Iris pigment epithelial cell (primary cell): ENCODE measurements at places on chromosomes 11 and 22.

- peak; percentile 18 for DNase-seq
These were observed 42.0 kb downstream of the MS4A2 start for GRCh38 chr11:60130496-60130895.

- peak; percentile 13 for DNase-seq
These were observed 1059.6 kb upstream of the RAG2 start for GRCh38 chr11:37657645-37658044.

DNA sequence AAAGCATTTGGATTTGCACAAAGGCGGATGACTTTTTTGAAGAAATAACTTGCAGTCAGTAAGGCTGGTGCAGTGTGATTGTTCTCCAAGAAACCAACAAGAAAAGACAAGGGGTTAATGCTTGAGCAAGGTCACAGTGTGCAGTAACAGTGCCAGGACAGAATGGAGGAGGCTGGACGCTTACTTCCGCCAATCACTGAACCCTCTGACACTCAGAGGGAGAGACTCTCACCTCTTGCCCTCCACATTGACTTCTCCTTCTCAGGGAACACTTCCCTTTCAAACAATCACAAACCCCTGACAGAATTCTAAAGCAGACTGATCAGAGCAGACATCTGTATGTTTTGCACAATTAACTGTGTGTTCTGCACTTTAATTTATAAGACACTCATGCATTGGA lies 228.4 kb downstream of the BLID start:
- no peak for DNase-seq

- DNase-seq: no peak
These were observed 2.1 kb upstream of the KCNJ4 start for GRCh38 chr22:38456841-38457699.

DNA sequence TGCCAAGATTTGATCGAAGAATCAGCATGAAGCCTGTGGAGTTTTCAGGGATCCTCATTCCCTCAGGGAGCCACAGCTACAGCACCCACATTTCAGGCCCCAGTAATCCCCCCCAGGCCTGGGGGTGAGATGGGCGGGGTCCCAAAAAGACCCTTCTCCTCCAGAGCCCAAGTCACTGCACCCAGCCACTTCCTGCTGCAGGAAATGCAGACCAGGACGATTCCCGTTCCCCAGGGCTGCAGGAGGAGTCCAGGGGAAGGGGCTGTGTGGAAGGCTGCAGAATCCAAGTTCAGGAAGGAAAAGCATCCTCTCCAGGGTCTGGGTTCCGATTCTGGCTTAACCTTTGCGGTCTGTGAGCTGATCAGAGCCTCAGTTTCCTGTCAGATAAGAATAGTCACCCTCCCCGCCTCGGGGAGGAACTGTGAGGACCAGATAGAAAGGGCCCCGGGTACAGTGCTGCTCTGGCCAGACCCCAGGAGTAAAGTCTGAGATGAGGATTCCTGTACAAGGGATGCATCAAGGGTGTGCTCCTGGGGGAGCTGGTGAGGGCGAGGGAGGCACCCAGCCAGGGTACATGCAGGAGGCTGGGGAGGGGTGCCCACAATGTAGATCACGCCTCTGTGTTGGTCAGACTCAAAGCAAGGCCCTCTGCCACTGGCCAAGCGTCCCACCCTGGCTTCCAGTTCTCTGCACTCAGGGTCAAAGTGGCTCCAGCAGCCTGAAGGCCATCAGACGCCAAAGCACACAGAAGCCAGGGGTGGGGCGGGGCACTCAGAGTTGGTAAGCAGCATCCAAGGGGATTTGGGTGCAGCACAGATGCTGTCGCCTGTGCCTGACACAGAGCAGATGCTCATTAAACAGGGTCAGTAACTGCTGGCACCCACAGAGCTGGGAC lies 30.1 kb upstream of the TP53I11 start:
- DNase-seq: no peak

DNA sequence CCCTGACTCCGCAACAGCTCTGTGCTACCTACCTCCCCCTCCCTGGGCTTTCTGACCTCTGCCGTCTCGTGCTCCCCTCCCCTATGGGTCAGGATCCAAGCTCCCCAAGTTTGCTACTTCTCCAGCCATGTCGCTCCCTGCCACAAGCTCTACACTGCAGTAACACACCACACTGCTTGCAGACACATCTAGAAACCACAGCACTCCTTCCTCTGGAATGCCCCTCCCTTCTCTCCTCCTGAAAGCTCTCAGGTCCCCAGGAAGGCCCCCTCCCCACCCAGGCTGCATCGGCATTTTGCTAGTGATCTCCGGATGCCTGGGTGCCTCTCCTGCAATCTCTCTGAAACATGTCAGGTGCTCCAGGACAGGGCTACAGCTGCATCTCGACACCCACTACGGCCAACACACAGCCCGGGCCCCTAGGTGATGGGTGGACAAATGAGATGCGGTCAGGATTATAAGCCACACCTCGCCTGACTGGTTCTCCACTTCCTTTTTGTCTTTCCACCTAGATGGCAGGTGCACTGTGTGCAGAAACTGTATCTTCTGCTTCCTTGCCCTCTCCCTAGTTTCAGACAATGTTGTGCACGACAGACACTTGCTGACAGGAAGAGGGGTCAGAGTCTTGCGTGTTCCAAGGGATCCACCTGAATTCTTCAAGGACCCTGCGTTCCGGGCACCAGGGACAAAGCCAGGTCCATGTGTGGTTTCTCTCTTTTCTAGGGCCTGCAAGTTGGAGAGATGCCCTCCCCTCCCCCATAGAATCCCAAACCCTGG lies 22.9 kb downstream of the RPUSD4 start:
- DNase-seq: no peak

DNA sequence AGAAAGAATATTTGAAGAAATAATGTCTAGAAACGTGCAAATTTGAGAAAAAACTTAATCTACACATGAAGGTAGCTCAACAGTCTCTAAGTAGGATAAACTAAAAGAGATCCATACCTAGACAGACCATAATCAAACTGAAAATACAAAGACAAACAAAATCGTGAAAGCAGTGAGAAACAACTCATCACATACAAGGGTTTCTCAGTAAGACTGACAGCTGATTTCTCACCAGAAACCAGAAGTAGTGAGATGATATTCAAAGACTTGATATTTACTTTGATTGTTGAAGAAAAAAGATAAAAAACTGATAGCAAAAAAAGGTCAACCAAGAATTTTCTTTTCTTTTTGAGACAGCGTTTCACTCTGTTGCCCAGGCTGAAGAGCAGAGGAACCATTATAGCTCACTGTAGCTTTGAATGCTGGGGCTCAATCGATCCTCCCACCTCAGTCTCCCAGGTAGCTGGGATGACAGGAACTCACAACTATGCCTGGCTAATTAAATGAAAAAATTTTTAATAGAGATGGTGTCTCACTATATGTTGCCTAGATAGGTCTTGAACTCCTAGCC lies 17.4 kb downstream of the NPAT start:
- DNase-seq: no peak

- peak; percentile 37 for DNase-seq
These were observed 50.8 kb upstream of the ELF5 start for GRCh38 chr11:34564406-34564805.

GRCh38 chr11:78290293-78291176 lies 101.8 kb downstream of the USP35 start:
- DNase-seq: peak; percentile 97

DNA sequence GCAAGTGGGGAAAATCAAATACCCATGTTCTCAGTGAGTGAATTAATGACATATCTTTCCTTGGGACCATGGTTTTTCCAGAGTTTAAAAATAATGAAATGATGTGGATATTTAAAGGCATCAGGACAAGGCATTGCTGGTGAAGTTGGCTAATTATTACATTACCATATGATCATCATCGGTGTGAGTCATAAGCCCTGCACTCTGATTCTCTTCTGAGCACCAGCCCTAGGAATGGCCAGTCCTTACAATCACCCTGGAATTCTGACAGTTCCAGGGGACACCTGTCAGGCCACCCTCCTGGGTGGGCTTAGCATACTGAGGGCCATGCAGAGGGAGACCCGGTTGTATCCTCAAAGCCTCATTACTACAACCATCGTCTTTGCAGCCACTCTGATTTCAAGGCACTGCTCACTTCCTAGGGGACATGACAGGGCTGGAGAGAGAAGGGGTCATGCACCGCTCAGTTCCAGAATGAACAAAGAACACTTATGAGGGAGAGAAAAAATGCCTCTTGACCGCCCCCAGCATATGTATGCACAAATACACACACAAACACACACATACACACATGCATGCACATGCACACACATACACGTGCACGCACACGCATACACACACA lies 365.0 kb downstream of the MIAT start:
- DNase-seq: no peak

GRCh38 chr11:12293486-12293885 lies 83.9 kb upstream of the PARVA start:
- DNase-seq: no peak

DNA sequence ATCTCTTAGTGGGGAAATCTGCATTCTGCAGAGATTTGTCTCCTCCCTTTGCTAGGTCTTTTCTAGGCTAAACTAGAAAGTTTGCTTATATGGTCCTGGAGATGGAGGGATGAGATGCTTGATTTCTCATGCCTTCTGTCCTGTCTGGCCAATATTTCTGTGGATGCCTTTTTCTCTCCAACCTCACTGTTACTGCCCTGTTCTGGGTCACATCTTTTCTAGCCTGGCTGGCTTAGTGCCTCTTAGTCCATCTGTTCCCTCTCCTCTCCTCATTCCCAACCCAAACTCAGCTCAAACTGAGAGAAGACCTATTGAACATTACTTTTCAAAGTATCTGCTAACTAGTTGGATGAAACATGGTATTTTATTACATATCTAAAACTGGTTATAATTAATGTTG lies 62.0 kb downstream of the RRM1 start:
- no peak for DNase-seq

GRCh38 chr11:116062490-116063171 lies 558.4 kb upstream of the CADM1 start:
- no peak for DNase-seq

- no peak for DNase-seq
These were observed 373.3 kb upstream of the CCDC90B start for GRCh38 chr11:83659466-83659865.

DNA sequence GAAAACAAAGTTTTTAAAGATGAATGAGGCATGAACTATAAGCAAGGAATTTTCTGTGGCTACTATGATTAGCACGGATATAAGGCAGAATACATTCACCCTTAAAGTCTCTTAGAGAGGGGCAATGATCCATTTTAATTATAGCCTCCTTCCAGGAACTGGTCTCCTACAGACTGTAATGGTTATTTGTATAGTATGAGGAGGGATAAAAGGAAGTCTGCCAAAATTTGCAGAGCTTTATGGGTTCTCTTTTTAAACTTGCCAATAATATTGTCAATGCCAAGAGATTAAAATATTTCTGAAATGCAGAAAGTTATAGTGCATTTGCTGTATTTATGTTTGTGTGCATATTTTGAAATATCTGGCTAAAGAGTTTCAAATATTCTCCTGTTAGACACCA lies 271.4 kb upstream of the LUZP2 start:
- no peak for DNase-seq

GRCh38 chr11:41989823-41990380 lies 530.5 kb upstream of the LRRC4C start:
- DNase-seq: no peak

DNA sequence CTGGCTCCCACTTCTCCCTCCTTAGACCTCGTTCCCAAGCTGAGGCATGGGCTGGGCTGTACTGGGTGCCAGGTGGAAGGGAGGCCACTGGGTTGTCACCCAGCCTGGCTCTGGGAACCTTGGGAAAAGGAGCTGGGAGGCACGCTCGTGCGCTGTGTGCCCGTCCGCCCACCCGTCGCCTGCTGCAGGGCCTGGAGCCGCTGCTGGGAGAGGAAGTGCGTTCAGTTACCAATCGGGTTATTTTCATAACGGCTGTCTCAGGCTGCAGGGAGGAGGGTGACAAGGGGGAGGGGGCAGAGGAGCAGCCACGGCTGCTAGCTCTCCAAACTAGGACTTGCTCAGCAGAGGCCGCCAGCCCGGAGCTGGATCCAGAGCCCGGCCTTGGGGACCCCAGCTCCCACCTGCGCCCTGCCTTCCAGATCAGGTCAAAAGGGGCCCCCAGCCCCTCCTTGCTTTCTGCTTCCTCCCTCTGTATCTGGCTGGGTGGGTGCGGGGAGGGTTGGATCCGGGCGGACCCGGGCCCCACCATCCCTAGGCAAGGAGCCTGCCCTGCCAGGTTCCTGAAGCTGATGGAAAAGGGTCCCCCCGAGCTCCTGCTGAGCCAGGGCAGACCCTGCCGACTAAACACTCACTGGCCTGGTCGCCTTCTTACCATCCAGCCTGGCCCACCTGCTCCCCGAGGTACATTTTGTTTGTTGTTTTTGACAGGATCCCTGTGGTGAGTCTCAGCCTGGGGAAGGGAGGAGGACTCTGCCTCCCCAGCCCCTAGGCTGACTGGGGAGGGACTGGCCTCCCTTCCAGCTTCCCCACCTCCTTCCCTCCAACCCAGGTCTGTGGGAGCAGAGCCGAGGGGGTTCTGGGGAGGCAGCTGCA lies 14.3 kb downstream of the DGKZ start:
- DNase-seq: peak; percentile 55

DNA sequence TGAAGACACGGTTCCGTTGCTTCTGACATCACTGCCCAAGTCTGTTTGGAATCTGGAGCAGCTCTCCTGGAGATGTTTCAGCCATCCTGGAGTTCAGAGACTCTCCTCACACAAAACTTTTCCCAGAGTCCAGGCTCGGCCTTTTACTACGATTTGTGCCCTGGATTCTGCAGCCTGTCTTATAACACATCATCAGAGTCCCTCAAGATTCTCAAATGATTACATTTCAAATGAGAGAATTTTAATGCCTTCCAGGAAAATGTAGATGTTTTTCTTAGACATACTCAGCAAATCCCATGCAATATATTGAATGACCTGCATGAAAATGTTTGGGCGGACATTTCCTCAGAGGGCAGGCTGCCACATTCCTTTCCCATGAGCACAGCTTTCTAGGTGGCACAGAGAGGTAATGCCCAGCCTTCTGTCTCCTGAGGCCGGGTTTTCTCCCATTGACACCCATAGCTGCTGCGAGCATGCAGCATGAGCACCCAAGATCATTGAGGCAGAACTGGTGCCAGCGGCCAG lies 129.1 kb downstream of the SNX19 start:
- peak; percentile 14 for DNase-seq

- no peak for DNase-seq
These were observed 108.0 kb downstream of the CCDC81 start for GRCh38 chr11:86482692-86483091.

- no peak for DNase-seq
These were observed 30.7 kb downstream of the PRR5L start for GRCh38 chr11:36326524-36327419.

DNA sequence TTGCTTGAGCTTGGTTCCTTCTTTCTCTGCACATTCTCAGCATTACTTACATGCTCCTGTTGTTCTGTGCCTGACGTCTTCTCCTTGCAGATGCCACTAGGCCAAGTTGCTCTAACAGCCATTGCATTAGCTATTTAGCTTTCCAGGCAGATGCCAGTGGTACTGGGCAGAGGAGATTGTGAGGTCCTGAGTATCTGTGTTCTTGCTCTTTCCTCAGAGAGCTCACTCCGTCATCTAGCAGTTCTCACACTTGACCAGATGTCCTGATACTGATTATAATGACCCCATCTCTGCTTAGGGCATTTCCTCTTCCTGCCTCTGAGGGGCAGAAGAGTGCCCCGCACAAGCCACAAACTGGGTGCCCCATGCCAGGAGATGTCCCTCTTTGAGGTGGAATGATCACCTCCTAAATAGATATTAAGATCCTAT lies 30.7 kb downstream of the ARHGAP1 start:
- peak; percentile 41 for DNase-seq

GRCh38 chr11:35009191-35009943 lies 92.9 kb downstream of the PDHX start:
- DNase-seq: peak; percentile 76
